ENCODE measurements at places on chromosomes 5 and 9.

DNA sequence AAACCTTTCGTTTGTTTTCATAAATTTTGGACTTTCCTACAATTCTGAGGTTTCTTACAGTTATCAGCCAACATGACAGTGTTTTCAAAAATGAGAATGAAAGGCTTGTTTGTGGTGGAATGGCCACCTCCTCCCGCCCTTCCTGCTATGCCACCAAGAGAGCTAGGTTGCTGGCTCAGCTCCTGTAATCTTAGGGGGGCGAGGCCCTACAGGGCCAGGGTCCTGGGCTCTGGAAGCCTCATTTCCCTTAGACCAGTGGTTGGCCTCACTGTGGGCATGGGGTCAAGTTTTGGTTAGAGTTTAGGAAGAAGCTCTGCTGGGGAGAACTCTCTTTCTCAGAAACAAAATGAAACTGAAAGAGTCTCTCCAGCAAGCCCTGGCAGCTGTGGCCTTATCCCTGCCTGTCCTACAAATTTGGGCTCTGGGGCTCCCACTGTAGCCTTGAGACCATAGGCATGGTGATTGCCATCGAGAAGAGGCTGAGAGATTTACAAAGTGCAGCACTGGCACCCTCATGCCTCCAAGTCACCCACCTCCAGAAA, 66.2 kb downstream of the IRX1 start:
- DNase-seq = no peak

GRCh38 chr5:111901296-111901695, 144.3 kb upstream of the NREP start:
- DNase-seq = no peak

DNA sequence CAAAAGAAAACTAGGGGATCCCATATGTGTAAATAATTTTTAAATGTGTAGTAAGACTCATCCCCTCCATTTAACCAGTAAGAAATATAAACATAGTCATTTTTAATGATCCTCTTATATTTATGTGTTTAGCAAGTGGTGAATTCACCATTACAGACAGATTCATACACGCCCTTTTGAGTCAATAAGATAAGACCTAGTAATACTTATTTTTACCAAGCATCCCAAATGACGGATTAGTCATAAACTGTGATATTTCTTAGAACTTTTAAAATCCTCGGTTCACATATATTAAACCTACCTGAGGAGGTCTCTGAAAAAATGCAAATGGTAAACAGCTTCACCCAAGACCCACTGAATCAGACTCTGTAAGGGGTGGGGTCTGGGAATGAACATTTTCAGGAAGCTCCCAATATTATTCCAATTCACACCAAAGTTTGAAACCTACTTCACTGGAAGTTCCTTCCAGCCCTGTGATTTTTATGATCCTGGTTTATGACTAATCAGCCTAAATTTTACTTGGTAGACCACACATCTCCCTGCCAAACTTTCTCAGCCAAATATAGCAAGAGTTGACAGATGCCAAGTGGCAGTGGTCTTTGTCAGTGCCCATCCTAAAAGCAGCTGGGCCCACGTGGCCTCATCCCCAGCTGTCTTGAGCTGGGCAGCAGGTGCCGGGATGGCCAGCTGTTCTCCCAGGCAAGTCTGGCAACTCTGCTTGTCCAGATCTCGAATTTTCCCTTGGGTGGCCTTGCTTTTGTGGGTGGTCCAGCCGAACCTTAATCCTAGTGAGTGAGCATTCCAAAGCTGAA, 559.0 kb upstream of the RGMB start:
- no peak for DNase-seq

GRCh38 chr5:137669811-137670210, 66.1 kb downstream of the KLHL3 start:
- no peak for DNase-seq

DNA sequence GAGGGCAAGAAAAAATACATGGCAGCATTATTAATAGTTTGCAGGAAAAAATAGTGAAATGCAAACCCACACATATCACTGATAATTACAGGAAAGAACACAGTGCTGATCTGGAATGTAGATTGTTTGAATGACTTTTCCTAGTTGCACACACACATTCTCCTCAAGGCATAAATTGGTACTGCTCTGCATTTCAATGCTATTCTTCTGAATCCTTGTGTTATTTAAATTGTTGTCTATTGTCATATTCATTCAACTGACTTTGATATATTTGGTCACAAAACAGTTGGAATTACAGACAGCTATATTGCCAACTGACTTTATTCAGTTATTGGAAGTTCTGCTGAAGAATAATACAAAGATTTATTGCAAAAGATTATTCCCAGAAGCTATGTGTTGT, 139.5 kb downstream of the CDH10 start:
- no peak for DNase-seq

- DNase-seq = peak; percentile 62
Measured at GRCh38 chr5:93163010-93163663, 417.9 kb downstream of the NR2F1-AS1 start.

DNA sequence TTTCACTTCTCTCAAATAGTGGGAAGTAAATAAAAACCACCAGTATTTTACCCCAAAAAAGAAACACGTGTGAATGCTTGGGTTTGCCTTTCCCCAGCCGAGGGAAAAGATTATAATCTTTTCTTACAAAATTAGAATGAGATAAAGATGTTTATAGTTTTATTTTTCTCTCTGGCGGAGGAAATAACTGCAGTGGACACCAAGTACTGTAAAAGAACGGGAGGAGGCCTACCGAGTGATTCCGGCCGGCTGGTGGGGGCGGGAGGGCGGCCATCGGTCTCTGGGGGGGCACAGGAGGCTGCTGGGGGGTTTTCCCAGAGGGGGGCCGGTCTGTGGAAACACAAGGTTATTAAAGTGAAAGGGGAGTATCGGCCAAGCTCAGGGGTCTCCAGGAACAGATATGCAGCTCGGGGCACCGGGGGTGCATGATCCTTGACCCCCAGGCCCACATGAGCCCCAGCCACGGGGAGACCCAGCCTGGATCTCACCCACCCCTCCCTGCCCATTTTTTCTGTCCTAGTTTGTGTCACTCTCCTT, 29.4 kb downstream of the LCP2 start:
- DNase-seq = no peak

GRCh38 chr5:73182307-73182706, 9.3 kb downstream of the TMEM174 start:
- no peak for DNase-seq

- no peak for DNase-seq
Measured at GRCh38 chr9:98215271-98215670, 22.8 kb upstream of the CORO2A start.

DNA sequence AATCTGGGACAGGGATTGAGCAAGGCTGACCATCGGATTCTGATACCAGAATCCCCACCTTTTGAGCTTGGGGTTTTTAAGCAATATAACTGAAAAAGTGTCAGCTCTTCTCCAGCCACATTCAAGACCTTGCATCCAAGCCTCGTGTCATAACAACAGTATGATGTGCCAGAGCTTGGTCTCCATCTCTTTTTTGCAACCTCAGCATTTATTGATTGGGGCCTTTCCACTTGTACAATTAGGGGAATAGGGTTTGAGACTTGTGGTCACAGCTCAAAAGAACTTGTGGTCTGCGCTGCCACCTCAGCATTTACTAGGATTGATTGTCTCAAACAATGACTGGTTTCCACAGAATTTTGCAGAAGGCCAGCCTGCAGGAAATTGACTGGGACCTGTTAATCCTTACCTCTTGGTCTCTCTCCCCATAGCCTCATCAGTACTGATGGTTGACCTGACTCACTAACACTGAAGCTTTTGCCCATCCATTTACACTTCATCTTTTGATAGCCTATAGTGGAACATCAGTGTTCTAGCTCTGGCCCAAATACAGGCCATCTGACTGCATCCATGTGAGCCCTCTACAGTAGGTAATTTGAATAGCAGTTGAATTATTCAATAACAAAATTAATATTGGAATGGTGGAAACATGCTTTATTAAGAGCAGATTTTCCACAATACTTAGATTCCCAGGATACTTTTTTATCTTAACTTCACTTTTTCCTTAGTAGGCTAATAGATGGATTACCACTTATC, 381.6 kb upstream of the PRR16 start:
- DNase-seq = no peak

DNA sequence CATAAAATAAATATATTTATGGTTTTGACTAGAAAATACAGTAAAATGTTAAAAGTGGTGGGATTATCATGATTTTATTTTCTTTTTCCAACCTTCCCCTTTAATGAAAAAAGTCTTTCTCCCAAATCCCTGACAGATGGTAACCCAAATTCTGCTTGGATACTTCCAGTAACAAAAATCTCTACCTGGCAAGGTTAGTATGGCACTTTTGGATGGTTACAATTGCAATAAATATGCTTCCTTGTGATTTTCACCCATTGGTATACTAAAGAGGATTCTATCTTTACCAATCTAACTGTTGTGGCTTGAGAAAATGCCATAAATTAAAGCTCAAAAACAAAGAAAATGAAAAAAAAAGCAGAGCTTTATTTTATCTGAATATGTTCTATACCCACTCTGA, 62.8 kb downstream of the GABRB2 start:
- DNase-seq = no peak

DNA sequence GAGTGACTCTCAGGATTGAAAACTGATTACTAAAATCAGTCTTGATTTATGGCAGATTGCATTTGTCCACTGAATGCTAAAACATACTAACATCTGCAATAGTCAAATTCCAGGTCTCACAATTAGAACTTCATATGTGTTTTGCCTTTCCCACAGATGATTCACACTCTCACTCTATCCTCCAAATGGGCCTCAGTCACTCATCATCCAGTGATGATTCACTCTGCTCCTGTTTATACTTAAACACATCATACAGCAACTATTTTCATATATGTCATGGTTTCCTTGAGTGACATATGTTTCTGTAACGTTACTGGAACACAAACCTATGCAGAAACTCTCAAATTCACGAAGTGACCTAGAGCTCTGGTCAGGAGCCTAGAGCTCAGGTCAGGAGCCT, 512.9 kb downstream of the HINT1 start:
- peak; percentile 89 for DNase-seq

- peak; percentile 25 for DNase-seq
Measured at GRCh38 chr9:135602789-135603481, 36.4 kb downstream of the GLT6D1 start.

- no peak for DNase-seq
Measured at GRCh38 chr5:169656125-169656901, 19.2 kb downstream of the DOCK2 start.

GRCh38 chr5:96638561-96638960, 23.6 kb upstream of the CAST start:
- DNase-seq = no peak

DNA sequence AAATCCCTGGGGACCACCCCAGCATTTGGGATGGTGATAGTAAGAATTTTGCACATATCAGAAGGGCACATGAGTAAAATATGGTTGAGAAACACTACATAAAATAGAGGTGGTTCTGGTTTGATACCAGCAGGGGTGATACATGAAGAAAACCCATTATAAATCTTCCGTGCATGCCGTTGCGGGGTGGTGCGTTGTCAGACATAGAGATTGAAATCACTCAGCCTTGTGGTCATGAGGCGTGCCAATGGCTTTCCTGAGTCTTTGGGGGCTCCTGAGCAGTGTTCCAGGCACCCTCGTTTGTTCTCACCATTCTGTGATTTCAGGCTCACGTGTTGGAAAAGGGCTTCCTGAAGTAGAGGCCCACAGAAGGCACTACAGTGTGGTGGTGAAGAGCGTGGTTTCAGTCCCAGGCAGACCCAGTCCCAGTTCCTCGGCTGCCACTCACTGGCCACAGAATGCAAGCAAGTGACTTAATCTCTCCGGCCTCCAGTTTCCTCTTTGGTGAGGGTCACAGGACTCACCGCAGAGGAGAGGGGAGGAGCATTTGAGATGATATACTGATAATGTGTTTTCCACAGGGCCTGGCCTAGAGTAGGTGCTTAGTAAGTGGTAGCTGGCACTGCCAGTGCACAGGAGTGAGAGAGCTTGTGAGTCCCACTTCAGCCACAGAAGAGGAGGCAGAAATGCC, 20.5 kb upstream of the GLRX start:
- DNase-seq = peak; percentile 84

DNA sequence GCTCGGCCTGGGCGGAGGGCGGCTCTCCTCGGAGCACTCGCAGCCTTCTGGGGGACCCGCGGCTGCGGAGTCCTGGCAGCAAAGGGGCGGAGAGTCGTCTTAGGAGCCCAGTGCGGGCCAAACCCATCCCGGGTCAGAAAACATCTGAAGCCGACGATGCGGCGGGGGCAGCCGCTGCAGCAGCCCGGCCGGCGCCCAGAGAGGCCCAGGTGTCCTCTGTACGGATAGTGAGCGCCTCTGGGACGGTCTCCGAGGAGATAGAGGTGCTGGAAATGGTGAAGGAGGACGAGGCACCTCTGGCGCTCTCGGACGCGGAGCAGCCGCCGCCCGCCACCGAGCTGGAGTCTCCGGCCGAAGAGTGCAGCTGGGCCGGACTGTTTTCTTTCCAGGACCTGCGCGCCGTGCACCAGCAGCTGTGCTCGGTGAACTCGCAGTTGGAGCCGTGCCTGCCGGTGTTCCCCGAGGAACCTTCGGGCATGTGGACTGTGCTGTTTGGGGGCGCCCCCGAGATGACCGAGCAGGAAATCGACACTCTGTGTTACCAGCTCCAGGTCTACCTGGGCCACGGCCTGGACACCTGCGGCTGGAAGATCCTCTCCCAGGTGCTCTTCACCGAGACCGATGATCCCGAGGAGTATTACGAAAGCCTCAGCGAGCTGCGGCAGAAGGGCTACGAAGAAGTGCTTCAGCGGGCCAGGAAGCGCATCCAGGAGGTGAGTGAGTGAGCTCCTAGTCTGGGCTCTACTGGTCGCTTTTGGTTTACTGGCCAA, 1.2 kb downstream of the JMY start:
- peak; percentile 16 for DNase-seq

- DNase-seq = peak; percentile 31
Measured at GRCh38 chr9:35798658-35799374, 7.4 kb downstream of the NPR2 start.

- no peak for DNase-seq
Measured at GRCh38 chr5:111237470-111237869, 13.3 kb downstream of the CAMK4 start.

- DNase-seq = no peak
Measured at GRCh38 chr5:14960120-14960462, 88.5 kb upstream of the ANKH start.

- DNase-seq = no peak
Measured at GRCh38 chr5:76547242-76547890, 75.8 kb downstream of the F2RL2 start.

DNA sequence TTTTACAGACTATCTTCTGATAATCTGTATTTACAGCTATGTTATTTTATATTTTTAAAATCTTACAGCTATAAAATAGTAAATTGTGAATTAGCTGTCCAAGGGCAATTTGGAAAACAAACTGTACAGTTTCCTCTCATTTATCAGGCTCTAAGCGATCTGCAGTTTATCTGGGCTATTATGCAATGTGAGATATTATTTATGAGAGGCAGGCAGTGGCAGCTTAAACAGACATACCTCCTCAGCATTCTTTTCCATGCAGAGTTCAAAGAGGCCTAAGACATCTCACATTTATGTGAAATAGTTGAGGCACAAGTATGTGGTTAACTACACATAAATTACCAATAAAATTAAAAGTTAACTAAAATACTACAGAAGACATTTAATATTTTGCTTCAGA, 10.2 kb downstream of the NIPSNAP3B start:
- no peak for DNase-seq

- no peak for DNase-seq
Measured at GRCh38 chr5:173256800-173257199, 21.8 kb upstream of the NKX2-5 start.

- no peak for DNase-seq
Measured at GRCh38 chr9:88221105-88221504, 82.8 kb upstream of the SPATA31C2 start.

GRCh38 chr5:155616779-155617392, 603.3 kb downstream of the KIF4B start:
- no peak for DNase-seq

- DNase-seq = no peak
Measured at GRCh38 chr5:14299666-14300065, 156.5 kb downstream of the TRIO start.
